Fibroblast of skin of right biceps (primary cell): ENCODE measurements at places on chromosomes 4 and X.

GRCh38 chr4:138775489-138775888, 240.1 kb upstream of the NOCT start:
- DNase-seq = no peak

DNA sequence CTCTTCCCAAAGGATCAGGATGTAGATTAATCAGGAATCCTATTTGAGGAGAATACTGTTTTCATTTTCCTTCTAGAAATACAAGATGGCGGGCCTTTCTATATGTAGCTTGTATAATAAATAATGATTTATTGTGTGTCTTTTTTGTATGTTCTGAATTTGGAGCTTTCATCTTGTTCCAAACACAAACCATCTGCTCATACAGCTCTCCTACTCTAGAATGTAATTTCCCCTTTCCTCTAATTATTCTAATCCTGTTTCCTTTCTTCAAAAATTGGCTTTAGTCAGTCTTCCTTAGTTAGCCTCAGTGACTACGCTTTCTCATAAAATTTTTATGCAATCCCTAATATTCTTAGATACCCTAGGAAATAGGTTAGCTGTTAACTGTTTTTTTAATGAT, 422.2 kb downstream of the INPP4B start:
- DNase-seq = no peak

GRCh38 chrX:9851890-9852289, 65.7 kb downstream of the SHROOM2 start:
- DNase-seq = no peak

- DNase-seq = peak; percentile 40
These were observed 84.8 kb downstream of the STOX2 start for GRCh38 chr4:183989931-183990330.

DNA sequence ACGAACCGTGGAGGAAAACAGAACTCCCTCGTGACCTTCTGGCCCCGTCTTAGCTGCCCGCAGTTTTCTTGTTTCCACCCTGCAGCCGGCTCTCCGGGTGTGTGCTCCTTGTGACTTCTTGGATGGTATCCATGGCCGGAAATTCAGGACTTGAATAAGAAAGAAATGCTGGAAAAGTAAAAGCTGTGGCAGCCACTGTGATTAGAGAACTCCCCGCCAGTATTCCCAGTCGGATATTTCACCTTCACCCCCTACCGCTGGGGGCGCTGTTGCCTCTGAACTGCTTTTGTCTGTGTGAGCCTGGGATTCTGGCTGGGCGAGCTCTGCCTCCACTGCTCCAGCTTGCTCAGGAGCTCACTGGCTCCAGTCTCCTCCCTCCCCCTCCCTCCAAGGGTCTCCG, 41.5 kb upstream of the CYP4V2 start:
- peak; percentile 8 for DNase-seq

DNA sequence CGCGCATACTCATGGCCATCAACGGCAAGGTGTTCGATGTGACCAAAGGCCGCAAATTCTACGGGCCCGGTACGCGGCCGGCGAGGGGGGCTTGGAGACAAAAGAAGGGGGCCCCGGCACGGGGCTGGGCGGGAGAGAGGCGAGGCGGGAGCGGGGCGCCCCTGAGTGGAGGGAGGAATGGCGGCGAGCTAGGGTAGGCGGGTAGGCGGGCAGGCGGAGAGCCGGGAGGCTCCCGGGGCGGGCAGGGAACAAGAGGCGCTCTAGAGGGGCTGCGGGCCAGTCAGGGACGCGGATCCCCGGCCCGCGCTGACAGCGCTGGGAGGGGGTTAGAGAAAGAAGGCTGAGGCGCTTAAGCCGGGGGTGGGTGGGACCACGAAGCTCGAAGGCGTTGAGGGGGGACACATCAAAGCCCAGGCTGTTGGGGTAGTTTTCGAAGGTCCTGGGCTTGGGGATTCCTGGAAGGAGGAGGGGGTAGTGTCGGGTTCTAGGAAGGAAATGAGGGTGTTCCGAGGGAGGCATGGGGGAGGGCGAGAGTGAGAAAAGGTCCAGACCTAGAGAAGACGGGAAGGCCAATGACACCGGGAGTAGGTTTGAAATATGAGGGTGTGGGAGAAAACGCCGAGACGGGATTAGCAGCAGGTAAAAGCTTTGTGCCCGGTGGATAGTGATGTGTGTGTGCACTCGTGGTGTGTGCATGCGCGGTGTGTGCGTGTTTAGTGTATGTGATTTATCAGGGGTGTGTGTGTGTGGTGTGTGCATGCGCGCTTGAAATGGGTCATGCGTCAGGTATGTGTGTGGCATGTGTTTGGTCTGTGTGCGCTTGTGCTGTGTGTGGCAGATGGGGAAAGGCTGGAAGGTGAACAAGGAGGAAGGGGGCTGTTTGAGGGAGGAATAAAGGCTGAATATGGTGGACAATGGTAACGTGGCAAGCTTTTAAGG, 807 bp downstream of the PGRMC1 start:
- DNase-seq = peak; percentile 78

- no peak for DNase-seq
These were observed 248.6 kb upstream of the EPHA5 start for GRCh38 chr4:65918872-65919271.

DNA sequence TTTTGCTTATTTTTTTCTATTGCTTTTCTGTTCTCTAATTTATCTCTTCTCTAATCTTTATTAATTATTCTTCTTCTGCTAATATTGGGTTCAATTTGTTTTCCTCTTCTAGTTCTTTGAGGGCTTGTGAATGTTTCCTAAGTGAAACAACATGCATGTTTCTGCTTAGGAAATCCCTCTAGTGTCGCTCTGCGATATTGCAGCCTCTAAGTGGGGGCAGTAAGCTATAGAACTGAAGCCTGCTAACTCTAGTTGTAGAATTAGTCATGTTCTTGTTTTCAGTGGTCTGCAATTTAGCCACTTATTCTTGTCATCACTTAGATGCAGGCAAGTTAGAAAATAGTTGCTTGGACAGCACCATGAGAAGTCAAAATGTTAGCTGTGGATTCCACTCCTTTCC, 222.6 kb downstream of the SPIN4 start:
- DNase-seq = no peak

- DNase-seq = no peak
These were observed 18.6 kb upstream of the ANKRD17 start for GRCh38 chr4:73277201-73277600.

- DNase-seq = peak; percentile 11
These were observed 58.5 kb downstream of the ASMT start for GRCh38 chrX:1673337-1673736.

GRCh38 chr4:173919196-173919595, 364.3 kb downstream of the FBXO8 start:
- DNase-seq = peak; percentile 12

DNA sequence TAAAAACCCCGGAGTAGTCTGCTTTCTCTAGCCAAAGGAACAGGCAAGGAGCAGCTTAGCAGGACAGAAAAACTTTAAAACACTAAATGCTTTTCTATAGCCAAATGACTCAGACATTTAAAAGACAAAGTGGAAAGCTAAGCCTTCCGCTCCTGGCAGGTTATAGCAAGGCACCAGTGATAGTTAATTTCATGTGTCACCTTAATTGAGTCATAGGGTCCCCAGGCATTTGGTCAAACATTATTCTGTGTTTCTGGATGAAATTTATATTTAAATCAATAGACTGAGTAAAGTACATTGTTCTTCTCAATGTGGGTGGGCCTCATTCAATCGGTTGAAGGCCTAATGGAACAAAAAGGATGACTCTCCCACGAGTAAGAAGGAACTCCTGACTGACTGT, 885.7 kb upstream of the ADGRL3 start:
- peak; percentile 12 for DNase-seq

DNA sequence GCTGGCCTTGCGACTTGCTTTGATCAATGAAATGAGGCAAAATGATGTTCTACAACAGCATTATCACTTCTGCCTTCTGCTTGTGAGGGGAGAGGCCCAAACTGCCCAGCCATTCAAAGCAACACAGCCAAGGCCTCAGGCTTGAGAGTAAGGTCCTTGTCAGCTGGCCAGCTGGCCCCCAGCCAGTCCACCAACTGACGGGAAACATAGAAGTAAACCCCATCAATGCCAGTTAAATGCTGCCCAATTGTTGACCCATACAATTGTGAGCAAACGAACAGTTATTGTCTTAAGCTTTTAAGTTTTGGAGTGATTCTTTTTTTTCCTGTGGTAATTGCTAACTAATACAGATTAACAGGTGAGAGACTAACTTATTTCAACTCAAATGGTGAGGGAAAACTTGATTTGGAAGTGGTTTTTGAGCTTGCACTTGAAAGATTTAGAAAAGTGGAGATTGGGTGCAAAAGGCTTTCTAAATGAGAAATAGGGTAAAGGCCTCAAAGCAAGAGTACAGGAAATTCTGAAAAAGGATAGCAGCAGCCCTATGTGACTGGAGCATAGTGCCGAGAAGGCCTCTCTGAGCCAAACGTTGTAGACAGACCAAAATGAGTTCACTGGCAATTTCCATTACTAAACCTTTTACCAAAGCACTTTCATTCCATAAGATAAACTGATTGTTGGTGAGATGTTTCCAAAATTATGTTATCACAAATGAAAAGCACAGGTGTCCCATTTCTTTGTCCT, 66.9 kb downstream of the ARHGEF38 start:
- DNase-seq = no peak

GRCh38 chrX:23936180-23936579, 28.4 kb downstream of the CXorf58 start:
- DNase-seq = no peak

DNA sequence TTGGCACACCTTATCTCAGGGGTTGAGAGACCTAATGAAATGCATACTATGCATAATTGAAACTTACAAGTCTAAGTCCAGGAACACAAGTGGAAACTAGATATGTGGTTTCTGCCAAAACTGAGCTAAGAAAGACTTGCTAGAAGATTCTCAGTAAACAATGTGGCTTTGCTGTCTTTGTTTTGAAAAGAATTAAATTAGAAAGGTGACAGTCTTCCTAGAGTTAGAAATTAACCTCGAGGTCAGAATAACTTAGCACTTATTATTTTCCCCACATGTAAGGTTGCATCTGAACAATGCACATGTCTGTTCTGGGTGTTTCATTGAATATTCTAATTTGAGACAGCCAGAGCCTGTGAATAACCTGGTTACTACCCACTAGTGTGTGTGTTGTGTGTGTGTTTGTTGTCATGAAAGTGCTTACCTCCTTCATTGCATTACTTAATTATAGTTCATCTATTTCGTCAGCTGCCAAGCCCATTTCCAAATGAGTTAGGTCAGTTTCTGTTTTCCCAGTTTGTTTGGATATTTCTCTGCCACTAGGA, 1.5 kb downstream of the EREG start:
- DNase-seq = no peak

DNA sequence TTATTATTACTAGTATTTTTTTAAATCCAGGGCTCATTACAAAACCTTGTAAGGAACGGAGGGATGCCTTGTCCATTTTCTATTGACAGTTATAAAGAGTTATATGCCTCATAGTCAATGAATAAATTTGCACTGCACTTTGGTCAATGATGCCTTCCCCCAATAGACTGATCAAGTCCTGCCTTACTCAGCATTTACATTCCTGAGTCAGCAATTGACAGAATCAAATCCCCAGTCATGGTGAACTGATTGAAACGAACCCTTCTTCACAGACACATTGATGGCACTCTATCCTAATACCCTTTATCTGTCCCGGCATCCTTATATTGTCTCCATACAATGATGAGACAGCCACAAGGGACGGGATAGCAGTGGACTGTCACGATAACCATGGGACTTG, 213.2 kb downstream of the NLGN4X start:
- DNase-seq = no peak

DNA sequence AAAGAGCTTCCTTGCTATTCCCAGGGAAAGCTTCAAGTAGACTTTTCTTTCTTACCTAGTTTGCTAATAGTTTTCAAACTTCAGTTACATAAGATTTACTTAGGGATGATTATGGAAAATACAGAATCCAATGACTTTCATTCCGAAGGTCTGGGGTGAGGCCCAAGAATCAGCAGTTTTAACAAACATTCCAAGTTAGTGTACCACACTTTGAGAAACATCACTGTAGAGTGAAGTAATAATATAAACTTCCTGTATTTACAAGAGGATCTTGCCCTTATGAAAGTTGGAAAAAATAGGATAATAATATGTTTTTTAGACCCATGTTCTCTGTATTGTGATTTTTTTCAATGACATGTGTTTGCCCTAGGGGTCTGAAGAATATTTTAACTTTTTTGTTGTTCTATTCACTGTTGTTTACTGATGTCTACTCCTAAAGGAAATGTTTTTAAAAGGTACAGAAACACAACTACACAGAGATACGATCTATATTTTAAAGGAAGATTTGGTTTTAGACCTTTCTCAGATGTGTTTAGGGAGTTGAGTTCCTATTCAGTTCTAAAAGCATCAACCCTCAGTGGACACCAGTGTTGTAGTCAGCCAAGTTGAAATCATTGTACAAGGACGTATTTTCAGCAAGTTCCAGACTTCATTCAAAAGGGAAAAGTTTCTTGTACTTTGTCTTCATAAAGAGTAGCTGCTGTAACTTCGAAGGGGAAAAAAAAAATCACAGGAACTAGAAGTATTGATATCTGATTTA, 295.8 kb upstream of the SLC7A11 start:
- no peak for DNase-seq

DNA sequence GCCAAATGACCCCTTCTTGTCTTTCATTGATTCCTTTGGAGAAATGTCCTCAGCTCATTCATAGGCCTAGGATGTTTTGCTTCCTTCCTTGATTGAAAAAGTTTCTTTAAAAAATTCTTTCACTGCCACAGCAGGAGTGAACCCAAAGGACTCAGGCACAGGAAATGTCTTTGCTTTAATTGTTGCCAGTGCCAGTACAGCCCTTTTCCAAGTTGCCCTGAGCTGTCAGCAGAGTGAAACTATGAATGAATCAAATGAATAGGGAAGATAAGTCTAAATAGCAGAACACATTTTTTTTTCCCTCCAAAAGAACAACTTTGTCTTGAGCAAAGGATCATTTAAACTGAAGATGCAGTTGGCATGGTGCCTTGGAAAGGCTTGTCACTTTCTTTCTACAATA, 63.8 kb upstream of the SLC4A4 start:
- DNase-seq = no peak

GRCh38 chr4:177190995-177191580, 118.6 kb upstream of the NEIL3 start:
- DNase-seq = peak; percentile 64
